Stimulated activated CD4-positive, alpha-beta T cell treated with anti-CD3 and anti-CD28 coated beads, Interleukin-15, amount 100 ng/mL, for 24 hours (primary cell): ENCODE measurements at places on chromosomes 5 and 9.

- no peak for DNase-seq
Measured at GRCh38 chr5:115124741-115125140, 45.0 kb downstream of the TRIM36 start.

DNA sequence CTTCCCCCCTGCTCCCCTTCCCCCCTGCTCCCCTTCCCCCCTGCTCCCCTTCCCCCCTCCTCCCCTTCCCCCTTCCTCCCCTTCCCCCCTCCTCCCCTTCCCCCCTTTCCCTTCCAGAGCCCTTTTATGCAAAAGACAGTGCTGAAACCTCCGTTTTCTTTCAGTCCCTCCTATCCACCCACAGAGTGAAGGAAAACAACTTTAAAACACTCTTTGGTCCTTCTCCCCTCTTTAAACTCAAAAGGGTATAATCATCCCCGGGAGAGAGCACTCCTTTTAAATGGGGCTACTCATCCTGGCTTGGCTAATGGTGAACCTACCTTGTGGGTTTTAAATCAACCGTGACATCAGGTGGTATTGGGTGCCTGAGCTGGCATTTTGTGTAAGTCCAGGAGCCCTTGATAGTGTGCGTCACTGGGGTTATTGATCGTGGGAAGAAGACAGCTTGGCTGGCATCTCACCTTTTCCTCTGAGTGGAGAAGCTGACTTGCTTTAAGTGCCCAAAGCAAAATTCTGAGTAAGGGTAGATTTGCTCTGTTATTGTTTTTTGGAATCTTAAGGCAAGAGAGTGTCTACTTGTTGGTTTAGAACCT is 2.7 kb downstream of the LARP1 start:
- DNase-seq = peak; percentile 59

GRCh38 chr5:151351671-151352070 is 4.3 kb upstream of the SLC36A2 start:
- no peak for DNase-seq

- DNase-seq = no peak
Measured at GRCh38 chr5:78549043-78549442, 99.5 kb downstream of the LHFPL2 start.

DNA sequence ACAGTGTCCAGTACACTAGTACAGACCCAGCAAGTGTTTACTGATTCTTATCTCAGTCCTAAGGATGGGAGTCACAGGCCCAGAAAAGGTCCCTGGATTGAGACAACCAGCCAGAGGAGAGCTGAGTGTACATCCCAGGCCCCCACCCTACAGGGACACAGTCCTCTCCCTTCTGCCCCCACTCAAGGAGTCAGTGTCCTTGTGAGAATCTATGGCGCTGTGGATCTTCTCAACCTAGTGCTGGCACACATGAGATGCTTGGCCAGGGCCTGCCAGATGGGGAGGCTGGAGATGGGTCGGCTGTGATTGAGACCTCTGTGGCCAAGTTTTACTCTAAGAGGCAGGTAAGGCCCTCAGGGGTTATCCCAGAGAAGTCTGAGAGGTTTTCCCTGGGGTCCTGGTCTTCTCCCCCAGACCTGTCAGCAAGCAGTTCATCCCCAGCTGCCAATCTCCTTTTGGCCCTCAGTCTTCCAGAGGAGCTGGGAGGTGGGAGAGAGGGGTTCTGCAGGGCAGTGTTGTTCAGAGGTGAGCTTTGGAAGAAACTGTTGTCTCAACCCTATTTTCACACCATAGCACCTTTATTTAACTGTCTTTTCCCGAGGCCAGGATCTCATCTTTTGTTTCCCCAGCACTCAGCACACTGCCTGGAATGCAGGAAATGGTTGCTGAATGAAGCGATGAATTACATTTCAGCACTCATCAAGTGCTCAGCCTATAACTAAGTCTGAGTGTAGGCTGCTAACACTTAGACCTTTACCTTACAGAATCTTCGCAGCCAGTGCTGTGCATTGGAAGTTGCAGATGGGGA is 3.2 kb upstream of the NSD1 start:
- no peak for DNase-seq

GRCh38 chr5:5303242-5303641 is 119.2 kb upstream of the ICE1 start:
- DNase-seq = no peak

DNA sequence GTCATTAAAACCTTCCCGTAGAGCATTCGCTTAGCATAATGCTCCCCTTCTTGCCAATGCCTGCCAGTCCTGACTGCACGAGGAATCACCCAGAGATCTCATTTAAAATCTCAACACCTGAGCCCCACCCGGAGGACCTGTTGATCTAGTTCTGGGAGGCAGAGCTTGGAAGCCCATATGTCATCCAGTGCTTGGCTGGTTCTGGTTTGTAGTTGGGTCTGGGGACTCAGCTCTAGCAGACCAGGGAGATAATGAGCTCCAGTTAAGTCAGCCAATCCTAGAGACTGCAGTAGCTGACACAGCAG is 131.8 kb upstream of the DAP start:
- DNase-seq = no peak

GRCh38 chr5:161077936-161078545 is 226.0 kb upstream of the ATP10B start:
- no peak for DNase-seq

DNA sequence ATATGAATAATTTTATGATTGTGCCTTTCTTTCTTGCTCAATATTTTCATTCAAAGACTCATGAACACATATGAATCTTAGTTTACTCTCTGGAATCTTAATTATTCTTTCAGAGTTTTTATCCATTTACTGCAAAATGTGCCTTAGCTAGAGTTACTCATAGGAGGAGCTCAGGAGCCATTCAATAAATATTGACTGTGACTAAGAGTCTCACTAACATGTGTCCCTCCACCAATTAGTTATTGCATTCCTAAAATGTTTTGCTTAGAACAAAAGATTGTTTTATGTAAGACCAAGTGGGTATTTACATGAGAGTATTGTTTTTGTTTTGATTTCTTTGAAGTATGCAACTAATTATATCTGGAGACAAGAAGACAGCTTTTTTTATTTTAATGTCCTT is 218.4 kb upstream of the MAST4 start:
- no peak for DNase-seq

DNA sequence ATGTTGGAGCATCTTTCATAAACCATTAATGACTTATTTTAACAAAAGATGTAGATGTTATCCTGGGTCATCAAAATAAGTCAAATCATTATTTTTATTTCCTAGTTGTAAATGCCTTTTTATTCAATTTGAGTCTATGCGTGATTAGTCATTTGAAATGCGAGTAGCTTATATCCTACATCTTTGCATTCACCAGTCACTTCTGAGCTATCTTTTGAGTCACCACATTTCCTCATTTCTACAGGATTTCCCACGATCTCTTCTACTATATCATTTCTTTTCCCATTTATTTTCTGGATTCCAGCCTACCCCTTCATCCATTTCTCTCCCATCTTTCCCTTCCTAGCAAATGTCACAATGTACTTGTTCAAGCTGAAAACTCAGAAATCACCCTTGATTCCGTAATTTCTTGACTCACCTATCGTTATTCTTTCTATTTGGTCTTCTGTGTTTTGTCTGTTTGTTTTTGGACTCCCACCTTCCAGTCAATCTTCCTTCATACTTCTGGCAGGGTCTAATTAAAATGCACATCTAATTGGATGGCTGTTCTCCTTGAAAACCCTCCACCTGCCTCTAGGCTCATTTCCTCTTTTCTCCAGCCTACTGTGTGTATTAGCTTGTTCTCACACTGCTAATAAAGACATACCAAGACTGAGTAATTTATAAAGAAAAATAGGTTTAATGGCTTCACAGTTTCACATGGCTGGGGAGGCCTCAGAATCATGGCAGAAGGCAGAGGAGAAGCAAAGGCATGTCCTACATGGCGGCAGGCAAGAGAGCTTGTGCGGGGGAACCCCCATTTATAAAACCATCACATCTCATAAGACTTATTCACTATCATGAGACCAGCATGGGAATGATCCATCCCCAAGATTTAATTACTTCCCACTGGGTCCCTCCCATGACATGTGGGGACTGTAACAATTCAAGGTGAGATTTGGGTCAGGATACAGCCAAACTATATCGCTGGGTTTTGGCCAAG is 112.4 kb downstream of the MEF2C start:
- DNase-seq = no peak

GRCh38 chr5:126363658-126364057 is 59.6 kb upstream of the GRAMD2B start:
- no peak for DNase-seq

DNA sequence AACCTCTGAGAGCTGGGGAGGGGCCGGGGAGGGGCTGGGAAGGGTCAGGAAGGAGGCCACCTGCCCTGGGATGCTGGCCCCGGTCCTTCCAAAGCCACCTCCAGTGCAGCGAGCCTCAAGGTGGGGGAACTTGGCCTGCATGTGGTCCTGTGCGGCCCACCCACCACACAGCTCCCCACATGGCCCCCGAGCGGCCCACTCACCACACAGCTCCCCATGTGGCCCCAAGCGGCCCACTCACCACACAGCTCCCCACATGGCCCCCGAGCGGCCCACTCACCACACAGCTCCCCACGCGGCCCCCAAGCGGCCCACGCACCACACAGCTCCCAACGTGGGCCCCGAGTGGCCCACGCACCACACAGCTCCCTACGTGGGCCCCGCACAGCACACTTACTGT is 2.0 kb upstream of the LCN10 start:
- no peak for DNase-seq

DNA sequence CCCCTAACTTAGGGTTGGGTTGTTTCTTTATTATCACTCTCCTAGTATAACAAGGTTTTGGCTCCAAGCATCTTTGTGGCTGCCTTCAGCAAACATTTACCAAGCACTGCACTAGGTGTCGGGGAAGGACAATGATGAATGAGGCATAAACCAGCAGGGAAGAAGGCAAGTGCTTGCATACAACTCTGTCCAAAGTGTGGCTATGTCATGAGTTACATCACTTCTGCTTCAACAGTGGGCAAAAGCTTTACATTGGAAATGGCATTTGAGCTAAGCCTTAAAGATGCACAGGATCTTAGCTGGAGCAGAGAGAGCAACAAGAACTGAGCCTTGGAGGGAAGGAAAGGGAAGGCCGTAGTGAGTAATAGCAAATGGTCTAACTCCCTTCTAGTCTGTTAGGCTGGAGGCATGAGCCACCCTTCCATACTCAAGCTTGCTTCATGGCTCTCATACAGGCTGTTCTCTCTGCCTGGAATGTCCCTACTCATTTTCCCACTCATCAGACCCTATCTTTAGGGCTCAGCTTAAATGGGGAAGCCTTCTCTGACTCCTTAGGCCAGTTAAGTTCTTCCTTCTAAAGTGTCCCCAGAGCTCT is 121.8 kb downstream of the SEMA6A start:
- DNase-seq = no peak

GRCh38 chr5:113202746-113203716 is 226.4 kb downstream of the DCP2 start:
- no peak for DNase-seq

DNA sequence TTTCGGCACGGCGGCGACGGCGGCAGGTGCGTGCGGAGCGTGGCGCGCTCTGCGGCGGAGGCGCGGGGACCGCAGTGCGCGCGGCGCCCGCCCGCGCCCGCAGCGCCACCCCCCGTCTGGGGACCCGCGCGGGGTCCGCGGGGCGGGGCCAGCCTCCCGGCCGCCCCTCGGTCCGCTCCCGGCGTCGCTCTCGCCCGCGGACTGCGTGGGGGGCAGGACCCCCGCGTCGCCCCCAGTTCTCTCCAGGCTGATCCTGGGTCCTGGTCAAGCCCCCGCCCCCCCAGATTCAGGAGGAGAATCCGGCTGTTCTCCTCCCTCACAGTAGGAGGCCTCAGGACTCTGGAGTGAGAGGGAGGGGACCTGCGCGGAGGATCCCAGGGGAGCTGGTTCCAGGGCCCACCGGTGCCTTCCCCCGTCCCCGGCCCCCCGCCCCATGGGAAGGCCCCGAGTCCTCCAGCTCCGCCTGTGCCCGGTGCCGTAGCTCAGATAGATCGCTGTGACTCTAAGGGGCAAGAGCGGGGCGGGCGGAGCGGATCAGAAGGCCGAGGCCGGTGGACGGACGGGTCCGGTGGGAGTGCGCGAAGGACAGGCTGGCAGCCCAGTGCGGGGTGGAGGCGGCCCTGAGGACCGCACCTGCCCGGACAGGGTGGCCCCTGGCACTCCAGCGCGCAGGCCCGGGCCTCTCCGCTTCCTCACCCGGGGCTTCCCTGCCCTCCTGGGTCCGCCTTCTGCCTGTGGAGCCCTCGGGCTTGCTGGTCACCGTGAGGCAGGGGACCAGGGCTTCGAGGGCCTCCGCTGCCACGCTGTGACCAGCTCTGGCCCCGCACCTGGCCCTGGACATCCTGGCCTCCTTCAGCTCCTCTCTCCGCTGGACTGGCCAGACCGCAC is at the start of gene RNF208:
TSS of gene RNF208 (minus strand) at position 51 of the 888 bp plus-strand sequence. CDS start 1,028 bp downstream, outside the sequence.
- DNase-seq = no peak

DNA sequence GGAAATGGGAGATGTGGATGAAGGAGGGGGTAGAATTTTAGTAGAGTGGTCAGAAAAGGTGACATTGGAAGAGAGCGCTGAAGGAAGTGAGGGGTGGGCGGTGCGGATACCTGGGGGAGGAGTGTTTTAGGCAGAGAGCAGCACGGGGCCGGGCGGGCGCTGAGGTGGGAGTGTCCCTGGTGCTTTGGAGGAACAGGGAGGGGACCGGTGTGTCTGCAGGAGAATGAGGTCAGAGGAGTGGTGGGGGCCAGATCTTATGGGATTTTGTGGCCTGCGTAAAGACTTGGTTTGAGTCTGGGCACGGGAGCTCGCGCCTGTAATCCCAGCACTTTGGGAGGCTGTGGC is 5.8 kb upstream of the PSD2 start:
- no peak for DNase-seq

GRCh38 chr9:14313378-14313940 is 482 bp downstream of the NFIB start:
- DNase-seq = peak; percentile 17

GRCh38 chr9:87141124-87141523 is 193.8 kb upstream of the GAS1 start:
- no peak for DNase-seq

DNA sequence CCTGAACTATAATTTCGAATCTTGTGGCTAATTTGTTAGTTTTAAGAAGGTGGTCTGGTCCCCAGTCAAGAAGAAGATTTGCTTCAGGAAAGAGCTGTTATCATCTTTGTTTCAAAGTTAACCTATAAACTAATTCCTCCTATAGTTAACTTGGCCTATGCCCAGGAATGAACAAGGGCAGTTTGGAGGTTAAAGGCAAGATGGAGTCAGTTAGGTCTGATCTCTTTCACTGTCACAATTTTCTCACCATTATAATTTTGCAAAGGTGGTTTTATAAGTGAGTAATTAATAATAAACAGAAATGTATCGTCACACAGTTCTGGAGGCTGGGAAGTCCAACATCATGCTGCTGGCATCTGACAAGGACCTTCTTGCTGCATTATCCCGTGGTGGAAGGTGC is 238.6 kb downstream of the PIK3R1 start:
- no peak for DNase-seq

GRCh38 chr5:149161026-149161687 is 19.9 kb downstream of the ABLIM3 start:
- DNase-seq = no peak
